ENCODE measurements at places on chromosomes 11 and 22. TPM values are rescaled to one million over a fixed set of nuclear protein-coding genes. Genes with fewer than 3 reads are reported as not detected.
A peak's percentile ranks its signal among the peaks of the same experiment; 100 is the strongest.

DNA sequence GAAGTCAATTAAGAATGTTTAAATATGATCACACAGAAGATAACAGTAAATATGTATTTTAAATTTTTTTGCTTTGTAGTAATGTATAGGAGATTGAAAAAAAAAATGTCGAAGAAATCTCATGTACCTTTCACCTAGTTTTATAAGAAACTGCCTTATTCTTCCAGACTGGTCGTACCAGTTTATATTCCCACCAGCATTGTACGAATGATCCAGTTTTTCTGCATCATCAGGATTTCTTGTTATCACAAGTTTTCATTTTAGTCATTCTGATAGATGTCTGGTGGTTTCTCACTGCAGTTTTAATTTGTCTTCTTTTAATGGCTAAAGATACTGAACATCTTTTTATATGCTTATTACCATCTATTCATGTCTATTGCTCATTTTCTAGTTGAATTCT, 101.8 kb upstream of the CTSC start:
- no peak for DNase-seq

- DNase-seq: no peak
These were observed 19.7 kb upstream of the ARHGAP8 start for GRCh38 chr22:44732661-44733060.

DNA sequence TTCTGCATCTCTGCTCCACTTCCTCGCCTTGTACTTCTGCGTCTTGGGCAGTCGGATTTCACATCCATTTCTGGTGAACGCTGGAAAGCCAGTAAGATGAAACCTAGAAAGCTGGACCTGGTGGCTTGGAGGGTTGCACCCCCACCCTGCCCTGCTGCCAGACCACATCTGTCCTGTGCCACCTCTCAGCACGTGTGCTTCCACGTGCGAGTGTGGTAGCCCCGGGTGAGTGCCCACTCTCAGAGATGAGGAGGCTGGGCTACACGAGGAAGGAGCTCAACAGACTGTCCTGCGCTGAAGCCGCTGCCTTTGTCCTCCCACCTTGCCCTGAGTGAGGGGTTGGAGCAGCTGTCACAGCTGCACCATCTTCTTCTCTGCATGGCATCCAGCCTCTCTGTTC, 77.5 kb downstream of the NTM start:
- DNase-seq: no peak

DNA sequence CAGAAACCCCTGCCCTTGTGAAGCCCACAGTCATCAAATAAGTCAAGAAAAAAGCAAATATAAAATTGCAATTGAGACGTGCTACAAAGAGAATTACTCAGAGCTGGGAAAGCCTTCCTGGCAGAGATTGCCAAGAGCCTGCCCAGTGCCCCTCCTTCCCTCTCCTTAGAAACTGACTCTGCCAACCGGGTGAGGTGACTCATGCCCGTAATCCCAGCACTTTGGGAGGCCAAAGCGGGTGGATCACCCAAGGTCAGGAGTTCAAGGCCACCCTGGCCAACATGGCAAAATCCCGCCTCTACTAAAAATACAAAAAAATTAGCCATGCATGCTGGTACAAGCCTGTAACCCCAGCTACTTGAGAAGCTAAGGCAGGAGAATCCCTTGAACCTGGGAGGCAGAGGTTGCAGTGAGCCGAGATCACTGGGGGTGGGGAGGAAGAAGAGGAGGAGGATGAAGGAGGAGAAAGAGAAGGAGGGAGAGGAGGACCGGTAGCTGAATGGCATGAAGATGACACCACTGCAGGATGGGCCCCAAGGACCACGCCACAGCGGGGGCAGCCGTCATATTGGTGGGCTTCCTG, 76.1 kb upstream of the RTL6 start:
- peak; percentile 18 for DNase-seq

DNA sequence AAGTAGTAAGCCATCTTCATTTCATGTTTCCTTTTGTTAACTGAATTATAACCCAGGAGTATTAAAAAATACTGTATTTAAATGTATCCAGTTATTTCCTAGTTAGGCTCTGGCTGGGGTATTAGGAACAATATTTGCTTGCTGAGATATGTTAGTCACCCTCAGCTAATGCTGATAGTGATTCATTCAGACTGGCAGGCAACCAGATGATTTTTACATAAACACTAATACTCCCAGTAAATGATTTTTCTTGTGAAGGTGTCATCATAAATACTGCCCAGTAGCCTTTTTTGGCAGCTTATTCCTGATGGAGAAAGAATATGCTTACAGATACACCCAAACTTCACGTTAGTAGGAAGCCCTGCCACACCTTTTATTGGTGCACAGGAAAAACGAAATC, 8.1 kb downstream of the YWHAH start:
- DNase-seq: peak; percentile 91

GRCh38 chr11:107041088-107041444, 22.8 kb upstream of the GUCY1A2 start:
- DNase-seq: peak; percentile 81

- peak; percentile 76 for DNase-seq
These were observed 252.7 kb downstream of the TMEM135 start for GRCh38 chr11:87290304-87290922.

- DNase-seq: no peak
These were observed 29.7 kb upstream of the ST14 start for GRCh38 chr11:130129922-130130321.

Gene SLC22A6
- total RNA-seq: not detected

Gene CNIH2
- 0.43 TPM for total RNA-seq

- no peak for DNase-seq
These were observed 17.4 kb upstream of the MRGPRX2 start for GRCh38 chr11:19077965-19078364.

Gene ZNF195
- total RNA-seq: 18.4 TPM

Gene UBQLN3
- total RNA-seq: not detected
